Activated T-helper 17 cell treated with anti-CD3 and anti-CD28 coated beads, Interleukin-2, amount 50 U/mL, for 72 hours (primary cell): ENCODE measurements at places on chromosomes 6 and 20.

DNA sequence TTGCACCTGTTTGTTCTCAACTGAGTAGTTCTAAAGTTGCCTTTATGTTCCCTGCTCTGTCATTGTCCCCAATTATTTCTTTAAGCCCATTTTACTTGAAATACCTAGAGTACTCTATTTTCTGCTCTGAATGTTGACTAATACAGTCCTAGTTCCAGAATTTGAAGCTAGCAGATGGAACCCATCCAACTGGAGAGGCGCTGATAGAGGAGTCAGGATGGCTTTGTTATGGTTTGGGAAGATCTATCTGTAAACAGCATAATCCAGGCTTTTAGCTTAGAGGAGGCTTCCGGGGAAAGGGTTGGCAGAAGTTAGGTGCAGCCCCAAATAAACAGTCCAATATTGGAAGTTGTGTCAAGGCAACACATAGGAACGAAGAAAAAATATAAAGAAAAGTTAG, 927.7 kb downstream of the TFAP2A start:
- ATAC-seq = no peak
- H3K36me3 ChIP-seq = no peaks in the 10 kb centered on the region
- H3K27ac ChIP-seq = no peak overlapping the region
- H3K4me3 ChIP-seq = no peak overlapping the region

DNA sequence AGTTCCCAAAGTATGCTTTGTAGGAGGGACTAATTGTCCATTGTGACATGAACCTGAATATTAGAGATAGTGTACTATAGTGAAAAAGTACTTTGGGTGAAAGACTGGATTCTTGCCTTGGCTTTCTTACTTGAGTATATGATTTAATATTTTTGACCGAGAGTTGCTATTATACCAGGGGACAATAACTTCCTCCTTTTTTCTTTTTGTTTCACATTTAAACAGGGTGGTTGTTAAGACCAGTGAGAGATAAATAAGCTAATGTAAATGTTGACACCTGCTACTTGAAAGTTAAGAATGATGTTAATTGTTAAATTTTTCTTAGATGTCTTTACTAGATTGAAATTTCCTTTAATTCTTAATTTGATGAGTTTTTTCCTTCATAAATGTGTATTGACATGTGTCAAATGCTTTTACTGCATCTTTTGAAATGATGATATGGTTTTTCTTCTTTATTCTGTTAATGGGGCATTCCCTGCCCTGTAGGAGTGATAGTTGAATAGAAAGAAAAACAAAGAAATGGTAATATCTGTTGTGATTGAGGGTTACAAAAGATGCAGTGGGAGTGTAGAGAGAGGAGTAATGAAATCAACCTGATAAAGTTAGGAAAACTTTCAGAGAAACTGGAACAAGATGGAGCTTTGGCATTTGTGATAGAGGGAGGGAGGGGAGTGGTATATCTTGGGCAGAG, 48.4 kb downstream of the ZFAND3 start:
- H3K27ac ChIP-seq = peak overlapping the region; percentile 92
- H3K36me3 ChIP-seq = peaks cover 37% of the 10 kb centered on the region
- no peaks in the 10 kb centered on the region for H3K27me3 ChIP-seq
- H3K4me1 ChIP-seq = peaks cover 47% of the 10 kb centered on the region
- peak overlapping the region; percentile 61 for H3K4me3 ChIP-seq

GRCh38 chr6:156820089-156820798, 43.1 kb downstream of the ARID1B start:
- ATAC-seq = no peak
- no peaks in the 10 kb centered on the region for H3K36me3 ChIP-seq
- H3K4me1 ChIP-seq = peaks cover 51% of the 10 kb centered on the region
- peak overlapping the region; percentile 34 for H3K27ac ChIP-seq

- no peak for ATAC-seq
- H3K4me3 ChIP-seq = no peak overlapping the region
- H3K36me3 ChIP-seq = no peaks in the 10 kb centered on the region
- H3K27ac ChIP-seq = no peak overlapping the region
- H3K4me1 ChIP-seq = no peaks in the 10 kb centered on the region
- no peaks in the 10 kb centered on the region for H3K27me3 ChIP-seq
Observed at GRCh38 chr6:131381052-131381708, 191.8 kb upstream of the ARG1 start.

DNA sequence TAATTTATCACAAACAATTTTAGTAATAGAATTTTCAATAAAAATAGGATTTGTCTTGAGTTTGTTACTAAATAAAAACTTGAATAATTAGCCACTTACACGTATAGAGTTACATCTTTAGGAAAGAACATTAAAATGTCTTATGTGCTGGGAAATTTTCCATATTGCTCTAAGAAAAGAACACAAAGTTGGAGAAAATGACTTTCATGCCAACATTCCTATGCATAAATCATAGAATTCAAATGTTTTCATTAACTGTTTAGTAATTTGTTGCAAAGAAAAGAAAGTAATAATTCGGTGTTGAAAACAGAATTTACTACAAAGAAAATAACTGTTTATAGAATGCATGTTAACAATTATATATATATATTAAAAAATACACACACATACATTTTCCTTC, 4.7 kb upstream of the TBC1D32 start:
- H3K27ac ChIP-seq = no peak overlapping the region
- peaks cover 6% of the 10 kb centered on the region for H3K4me1 ChIP-seq
- no peak overlapping the region for H3K4me3 ChIP-seq
- H3K36me3 ChIP-seq = peaks cover 7% of the 10 kb centered on the region
- H3K27me3 ChIP-seq = peaks cover 16% of the 10 kb centered on the region
- ATAC-seq = no peak

DNA sequence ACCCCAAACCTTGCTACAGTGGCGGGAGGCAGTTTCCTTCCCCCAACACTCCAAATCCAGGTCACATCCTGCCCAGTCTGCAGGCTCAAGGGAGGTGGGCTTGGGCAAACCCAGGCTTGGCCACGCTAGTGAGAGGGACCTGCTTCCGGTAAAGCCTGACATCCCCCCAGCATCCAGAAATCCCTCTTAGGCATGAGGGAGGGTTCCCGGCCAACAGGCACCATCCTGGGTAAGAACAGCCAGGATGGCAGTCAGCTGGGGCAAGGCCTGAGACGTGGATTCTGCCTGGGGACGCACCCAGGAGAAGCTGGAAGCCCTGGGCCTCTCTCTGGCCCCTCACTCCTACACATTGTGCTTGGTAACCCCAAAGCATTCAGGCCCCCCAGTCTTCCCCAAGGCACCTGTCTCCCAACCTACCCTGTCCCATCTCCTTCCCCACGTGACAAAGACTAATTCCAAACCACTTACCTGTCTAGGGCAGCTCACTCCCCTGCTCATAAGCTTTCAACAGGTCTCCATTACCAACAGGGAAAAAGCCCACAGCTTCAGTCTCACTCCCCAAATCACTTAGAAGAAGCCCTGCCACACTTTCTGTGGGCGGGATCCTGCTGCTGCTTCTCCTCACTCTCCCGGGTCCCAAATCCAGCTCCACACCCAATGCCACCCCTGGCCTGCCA, 2.1 kb downstream of the C20orf144 start:
- peaks cover 6% of the 10 kb centered on the region for H3K36me3 ChIP-seq
- H3K27me3 ChIP-seq = no peaks in the 10 kb centered on the region
- H3K4me1 ChIP-seq = peaks cover 21% of the 10 kb centered on the region
- no peak for ATAC-seq
- peak overlapping the region; percentile 95 for H3K27ac ChIP-seq

GRCh38 chr20:16397086-16397485, 176.2 kb downstream of the KIF16B start:
- no peak for ATAC-seq
- H3K4me1 ChIP-seq = no peaks in the 10 kb centered on the region
- H3K4me3 ChIP-seq = no peak overlapping the region
- no peak overlapping the region for H3K27ac ChIP-seq
- H3K27me3 ChIP-seq = no peaks in the 10 kb centered on the region

DNA sequence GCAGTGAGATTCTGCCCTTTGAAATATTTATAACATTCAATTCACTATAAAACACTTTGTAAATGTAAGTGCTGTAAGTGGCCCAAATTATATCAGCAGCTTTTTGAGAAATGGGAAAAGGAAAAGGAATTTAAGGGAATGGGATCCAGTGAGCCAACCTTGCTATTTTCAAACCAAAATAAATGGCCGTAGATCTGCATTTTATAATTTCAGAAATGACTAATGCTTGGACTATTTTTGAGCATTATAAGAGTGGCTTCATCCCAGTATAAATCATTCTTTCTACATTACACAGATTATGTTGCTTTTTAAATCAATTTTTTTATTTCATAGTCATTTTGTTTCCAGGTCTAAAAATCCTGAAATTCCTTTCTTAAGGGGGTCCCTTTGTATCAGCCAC, 49.2 kb downstream of the ANKRD6 start:
- H3K36me3 ChIP-seq = no peaks in the 10 kb centered on the region
- no peaks in the 10 kb centered on the region for H3K27me3 ChIP-seq
- no peak for ATAC-seq
- H3K27ac ChIP-seq = no peak overlapping the region
- H3K4me1 ChIP-seq = no peaks in the 10 kb centered on the region
- H3K4me3 ChIP-seq = no peak overlapping the region

DNA sequence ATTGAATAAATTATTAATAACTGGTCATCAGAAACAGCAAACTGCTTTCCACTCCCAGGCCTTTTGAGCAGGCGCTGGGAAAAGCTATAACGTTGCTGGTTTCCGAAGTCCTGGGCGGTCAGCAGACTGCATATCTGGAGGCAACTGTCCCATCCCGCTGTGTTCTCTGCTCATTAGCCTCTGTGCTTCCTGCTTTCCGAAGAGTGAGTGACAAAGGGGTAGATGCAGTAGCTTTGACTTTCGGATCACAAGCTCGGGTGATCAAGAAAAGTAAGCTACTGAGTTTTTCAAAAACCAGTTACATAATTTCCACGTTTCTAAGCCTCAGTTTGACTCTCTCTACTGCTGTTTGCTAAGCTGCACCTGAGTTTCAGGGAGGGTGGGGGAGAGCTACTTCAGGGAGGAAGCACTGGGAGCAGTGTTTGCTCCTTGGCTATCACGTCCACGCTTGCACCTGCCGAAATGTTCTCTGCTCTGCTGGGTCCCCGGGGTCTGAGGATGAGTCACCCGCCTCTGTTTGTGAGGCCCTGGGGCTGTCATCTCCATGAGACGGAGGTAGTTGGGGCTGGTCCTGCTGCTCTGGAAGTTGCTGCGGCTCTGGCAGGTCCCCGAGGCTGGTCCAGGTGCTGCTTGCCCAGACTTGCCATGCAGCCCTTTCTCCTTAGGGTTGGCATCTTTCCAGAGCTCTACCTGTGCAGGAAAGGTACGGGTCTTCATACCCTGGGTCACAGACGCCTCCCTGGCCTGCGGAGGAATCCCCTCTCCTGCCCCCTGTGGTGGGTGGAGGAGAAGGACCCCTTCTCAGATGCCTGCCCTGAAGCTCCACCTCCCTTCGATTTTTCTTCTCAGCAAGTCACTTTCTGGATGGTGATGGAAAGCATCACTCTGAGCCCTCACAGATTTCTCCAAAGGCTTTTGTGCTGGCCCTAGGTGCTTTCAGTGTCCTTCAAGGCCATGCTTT, 220.0 kb downstream of the QKI start:
- H3K4me3 ChIP-seq = no peak overlapping the region
- ATAC-seq = no peak
- H3K27me3 ChIP-seq = peaks cover 13% of the 10 kb centered on the region
- H3K27ac ChIP-seq = no peak overlapping the region
- no peaks in the 10 kb centered on the region for H3K36me3 ChIP-seq
- no peaks in the 10 kb centered on the region for H3K4me1 ChIP-seq

- peaks cover 5% of the 10 kb centered on the region for H3K27me3 ChIP-seq
- H3K4me1 ChIP-seq = no peaks in the 10 kb centered on the region
- H3K27ac ChIP-seq = no peak overlapping the region
- no peaks in the 10 kb centered on the region for H3K36me3 ChIP-seq
- H3K4me3 ChIP-seq = no peak overlapping the region
- no peak for ATAC-seq
Observed at GRCh38 chr20:61805365-61805764, 260.3 kb downstream of the TAF4 start.

GRCh38 chr6:53424300-53424699, 75.5 kb upstream of the ELOVL5 start:
- H3K4me3 ChIP-seq = no peak overlapping the region

- ATAC-seq = no peak
- H3K36me3 ChIP-seq = peaks cover 96% of the 10 kb centered on the region
- H3K27ac ChIP-seq = peak overlapping the region; percentile 81
- no peak overlapping the region for H3K4me3 ChIP-seq
- H3K27me3 ChIP-seq = no peaks in the 10 kb centered on the region
Observed at GRCh38 chr20:3924304-3925112, 35.3 kb downstream of the PANK2 start.

GRCh38 chr20:64277571-64278316, 22.2 kb downstream of the PCMTD2 start:
- peaks cover 39% of the 10 kb centered on the region for H3K36me3 ChIP-seq
- no peak overlapping the region for H3K27ac ChIP-seq
- H3K27me3 ChIP-seq = no peaks in the 10 kb centered on the region
- no peaks in the 10 kb centered on the region for H3K4me1 ChIP-seq
- ATAC-seq = no peak

- no peak for ATAC-seq
- peak overlapping the region; percentile 6 for H3K27ac ChIP-seq
- no peaks in the 10 kb centered on the region for H3K36me3 ChIP-seq
- no peaks in the 10 kb centered on the region for H3K27me3 ChIP-seq
Observed at GRCh38 chr20:50848341-50848808, 53.5 kb downstream of the BCAS4 start.

- H3K27ac ChIP-seq = no peak overlapping the region
- ATAC-seq = no peak
- H3K4me1 ChIP-seq = no peaks in the 10 kb centered on the region
- no peaks in the 10 kb centered on the region for H3K36me3 ChIP-seq
- no peak overlapping the region for H3K4me3 ChIP-seq
Observed at GRCh38 chr20:55515832-55516231, 489.5 kb downstream of the CBLN4 start.

DNA sequence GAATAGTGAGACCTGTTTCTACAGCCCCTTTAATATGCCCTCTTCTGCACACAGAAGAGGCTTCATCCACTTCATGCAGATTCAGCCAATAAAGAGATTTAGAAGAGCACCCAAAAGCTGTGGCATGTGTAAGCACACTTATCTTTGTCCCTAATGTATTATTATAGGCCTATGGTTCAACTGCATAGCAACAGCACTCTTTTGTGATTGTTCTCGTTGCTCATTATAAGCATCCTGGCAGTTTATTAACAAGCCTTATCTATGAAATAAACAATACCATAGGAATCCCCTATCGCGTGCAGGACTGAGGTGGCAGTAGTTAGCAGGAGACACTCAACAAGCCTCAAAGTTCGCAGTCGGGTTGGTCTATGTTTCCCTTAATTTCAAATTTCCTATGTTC, 138.5 kb upstream of the BEND6 start:
- no peak overlapping the region for H3K27ac ChIP-seq
- no peak for ATAC-seq
- H3K27me3 ChIP-seq = no peaks in the 10 kb centered on the region
- H3K4me1 ChIP-seq = no peaks in the 10 kb centered on the region

DNA sequence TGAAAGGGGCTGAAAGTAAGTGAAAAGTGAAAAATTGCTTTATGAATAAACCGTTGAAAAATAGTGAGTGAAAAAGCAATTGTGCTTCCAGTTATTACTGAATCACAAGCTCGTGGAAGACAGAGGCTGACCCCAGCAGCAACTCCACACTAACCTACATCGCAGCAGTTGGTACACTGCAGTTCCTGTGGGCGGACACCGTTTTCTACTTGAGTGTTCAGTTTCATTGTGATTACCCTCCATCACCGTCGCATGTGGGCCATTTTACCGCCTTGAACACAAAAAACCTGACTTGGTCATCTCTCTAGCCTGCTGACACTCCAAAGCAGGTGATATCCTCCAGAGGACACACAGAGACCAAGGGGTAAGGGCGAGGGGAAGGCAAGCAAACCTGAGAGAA, 28.4 kb downstream of the PRDM1 start:
- peaks cover 58% of the 10 kb centered on the region for H3K4me1 ChIP-seq
- H3K27ac ChIP-seq = peak overlapping the region; percentile 11
- ATAC-seq = peak; percentile 88
- H3K27me3 ChIP-seq = no peaks in the 10 kb centered on the region
